KG1 (cell line): ENCODE measurements at places on chromosomes 2 and 18.

- DNase-seq, result no peak
These were observed 464 bp upstream of the FTCDNL1 start for GRCh38 chr2:199851501-199851810.

DNA sequence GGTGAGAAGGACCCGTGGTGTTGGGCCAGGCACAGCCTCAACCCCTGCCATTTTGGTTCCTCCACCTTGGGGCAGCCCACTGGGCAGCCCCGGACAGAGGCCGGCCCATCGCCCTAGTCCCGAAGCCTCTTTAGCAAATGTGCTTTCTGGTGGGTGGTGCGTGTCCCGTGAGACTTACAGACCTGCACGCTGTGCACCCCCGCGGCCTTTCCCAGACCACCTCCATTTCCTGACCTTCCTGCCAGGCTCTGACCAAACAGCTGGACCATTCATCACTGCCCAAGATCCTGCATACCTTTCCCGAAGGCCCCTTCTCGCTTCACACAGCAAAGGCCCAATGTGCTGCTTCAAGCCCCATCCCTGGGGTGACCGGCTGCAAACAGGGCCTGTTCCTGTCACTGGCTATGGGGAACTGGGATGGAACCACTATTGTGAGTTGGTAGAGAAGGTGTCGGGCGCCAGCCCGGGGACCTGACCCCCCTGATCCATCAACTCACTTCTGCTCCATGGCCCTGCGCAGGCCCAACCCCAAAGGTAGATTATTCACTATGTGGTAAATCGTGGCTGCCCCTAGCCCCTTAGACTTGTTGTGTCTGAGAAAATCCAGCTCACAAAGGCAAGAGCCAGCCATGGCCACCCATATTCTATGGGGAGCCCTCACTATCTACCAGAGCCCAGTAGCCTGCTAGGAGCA lies 341.0 kb downstream of the EIPR1 start:
- no peak for DNase-seq

GRCh38 chr2:19687017-19687659 lies 214.6 kb downstream of the TTC32 start:
- no peak for DNase-seq

DNA sequence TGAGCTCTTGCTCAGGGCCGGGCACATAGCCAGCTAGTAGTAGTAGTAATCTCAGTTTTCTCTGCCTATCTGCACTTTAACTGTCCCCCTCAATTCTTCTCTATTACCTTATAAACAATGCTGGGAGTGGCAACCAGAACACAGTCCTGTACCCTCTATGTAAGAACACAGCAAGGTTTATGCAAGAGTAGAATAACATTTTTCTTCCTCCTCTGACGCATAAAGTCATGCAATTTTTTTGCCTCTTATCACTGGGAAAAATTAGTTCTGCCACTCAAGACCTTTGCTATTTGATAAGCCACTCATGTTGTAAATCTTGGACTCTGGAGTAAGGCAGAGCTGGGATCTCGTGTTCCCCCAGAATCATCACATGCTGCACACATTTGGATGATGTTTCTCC lies 200.7 kb upstream of the SOX11 start:
- DNase-seq, result no peak

GRCh38 chr2:220365023-220365422 lies 737.6 kb downstream of the SLC4A3 start:
- DNase-seq, result no peak

GRCh38 chr2:27989149-27989548 lies 98.6 kb downstream of the BABAM2 start:
- no peak for DNase-seq

GRCh38 chr18:11511434-11512095 lies 97.8 kb upstream of the SLC35G4 start:
- no peak for DNase-seq

DNA sequence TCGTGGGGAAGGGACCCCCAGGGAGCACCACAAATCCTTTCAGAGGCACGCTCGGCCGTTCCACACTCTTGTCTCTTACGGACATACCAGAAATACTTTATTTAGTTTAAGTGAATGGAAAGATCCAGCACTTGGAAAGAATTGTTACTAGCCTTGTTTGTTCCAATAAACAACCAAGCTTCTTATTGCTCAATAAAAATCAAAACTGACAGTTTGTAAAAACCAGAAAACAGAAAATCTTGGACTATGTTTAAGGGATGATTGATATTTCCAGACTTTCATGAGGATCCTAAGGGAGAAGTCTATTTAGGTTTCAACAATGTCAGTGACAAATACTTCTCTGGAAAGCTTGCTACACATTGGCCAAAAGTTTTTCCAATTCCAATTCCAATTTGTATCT lies 31.6 kb upstream of the CCBE1 start:
- DNase-seq, result no peak

GRCh38 chr2:200677171-200677570 lies 91.4 kb downstream of the AOX1 start:
- DNase-seq, result no peak

DNA sequence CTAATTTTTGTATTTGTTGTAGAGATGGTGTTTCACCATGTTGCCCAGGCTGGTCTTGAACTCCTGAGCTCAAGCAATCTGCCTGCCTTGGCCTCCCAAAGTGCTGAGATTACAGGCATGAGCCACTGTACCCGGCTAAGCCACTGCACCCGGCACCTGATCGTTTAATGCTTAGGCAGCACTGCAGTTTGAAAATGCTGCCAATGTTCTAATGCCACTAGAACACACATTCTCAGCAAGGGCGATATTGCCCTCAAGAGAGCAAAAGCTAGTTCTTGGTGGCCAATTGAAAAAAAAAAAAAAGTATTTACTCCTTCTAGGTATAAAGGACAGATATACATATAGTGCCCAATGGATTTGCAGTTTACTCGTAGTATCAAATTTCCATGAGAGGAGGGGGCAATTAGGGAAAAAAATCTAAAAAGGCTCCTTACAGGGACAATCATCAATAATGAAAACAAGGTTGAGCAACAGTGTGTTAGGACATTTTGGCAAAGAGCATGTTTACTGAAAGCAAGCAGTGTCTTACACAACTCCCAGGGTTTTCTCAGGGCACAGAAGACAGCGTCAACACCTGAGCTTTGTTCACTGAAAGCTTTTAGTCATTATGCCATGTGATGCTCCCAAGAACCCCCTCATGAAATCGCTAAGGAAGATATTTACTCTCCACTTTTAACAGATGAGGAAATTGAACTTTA lies 199.9 kb upstream of the PKDCC start:
- DNase-seq, result no peak

DNA sequence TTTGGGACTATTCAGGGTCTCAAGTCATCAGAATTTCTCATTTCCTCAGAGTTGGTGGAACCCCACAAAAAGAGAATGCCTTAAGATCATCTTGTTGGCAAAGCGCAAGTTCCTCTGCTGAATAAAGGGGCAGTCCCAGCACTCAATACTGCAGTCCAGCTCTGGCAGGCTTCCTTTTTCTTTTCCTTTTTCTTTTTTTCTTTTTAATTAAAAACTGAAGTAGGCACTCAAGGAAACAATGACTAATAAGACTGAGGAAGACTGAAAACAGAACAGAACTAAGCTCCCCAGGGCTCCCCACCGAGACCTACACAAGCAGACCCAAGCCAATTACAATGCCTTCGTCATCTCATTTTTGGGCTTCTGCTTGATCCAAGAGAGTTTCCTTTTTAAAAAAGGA lies 82.0 kb downstream of the STK39 start:
- DNase-seq, result no peak

- DNase-seq, result no peak
These were observed 293.6 kb upstream of the SESTD1 start for GRCh38 chr2:179558010-179558934.

GRCh38 chr2:52695731-52696130 lies 1071.9 kb upstream of the CHAC2 start:
- no peak for DNase-seq

DNA sequence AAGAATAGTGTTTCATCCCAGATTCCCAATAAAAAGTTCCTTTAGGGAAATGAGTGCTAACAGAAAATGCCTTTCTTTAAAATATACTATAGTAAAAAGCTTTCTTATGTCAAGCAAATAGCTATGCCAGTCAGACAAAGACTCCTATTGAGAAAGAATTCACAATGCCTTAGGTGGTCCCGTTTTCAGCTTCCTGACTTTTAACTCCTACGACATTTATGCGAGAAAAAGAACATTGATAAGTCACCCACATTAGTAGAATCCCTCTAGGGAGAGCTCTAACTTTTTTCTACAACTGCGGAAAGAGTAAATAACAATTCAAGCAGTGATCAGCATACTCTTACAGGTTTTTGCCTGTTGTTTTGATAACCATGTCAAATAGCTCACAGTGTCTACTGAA lies 750.8 kb upstream of the ACVR2A start:
- DNase-seq, result no peak

DNA sequence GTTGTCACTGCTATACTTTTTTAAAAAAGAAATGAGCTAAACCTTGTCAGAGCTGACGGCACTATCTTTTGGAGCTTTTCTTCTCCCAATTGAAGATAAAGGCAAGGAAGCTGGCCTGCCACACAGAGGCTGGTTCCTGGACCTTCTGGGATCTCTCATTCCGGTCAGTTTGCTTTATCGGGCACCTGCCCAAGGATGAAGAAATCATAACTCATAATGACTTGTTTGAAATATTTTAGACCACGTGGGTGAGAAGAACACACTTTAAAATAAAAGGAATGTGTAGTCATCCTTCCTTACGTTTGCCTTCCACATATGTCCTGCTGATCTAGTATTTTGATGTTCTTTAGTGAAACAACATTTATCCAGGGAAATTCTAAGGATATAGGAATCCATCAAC lies 535.7 kb downstream of the DCC start:
- DNase-seq, result no peak
